ENCODE measurements at places on chromosomes 1 and 21.

- DNase-seq: no peak
These were observed 14.8 kb upstream of the S1PR1 start for GRCh38 chr1:101221945-101222429.

DNA sequence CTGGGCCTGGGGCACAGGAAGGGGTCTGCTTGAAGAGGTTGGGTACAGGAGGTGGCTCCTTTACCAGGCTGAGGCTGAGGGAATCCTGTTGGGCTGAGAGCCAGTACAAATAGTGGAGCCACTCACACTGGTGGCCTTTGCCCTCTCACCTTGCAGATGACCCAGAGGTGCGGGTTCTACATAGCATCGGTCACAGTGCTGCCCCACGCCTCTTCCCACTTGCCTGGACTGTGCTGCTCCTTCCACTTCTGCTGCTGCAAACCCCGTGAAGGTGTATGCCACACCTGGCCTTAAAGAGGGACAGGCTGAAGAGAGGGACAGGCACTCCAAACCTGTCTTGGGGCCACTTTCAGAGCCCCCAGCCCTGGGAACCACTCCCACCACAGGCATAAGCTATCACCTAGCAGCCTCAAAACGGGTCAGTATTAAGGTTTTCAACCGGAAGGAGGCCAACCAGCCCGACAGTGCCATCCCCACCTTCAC, 1.8 kb upstream of the SLC50A1 start:
- no peak for DNase-seq

- no peak for DNase-seq
These were observed 44.5 kb downstream of the MDM4 start for GRCh38 chr1:204560590-204561150.

DNA sequence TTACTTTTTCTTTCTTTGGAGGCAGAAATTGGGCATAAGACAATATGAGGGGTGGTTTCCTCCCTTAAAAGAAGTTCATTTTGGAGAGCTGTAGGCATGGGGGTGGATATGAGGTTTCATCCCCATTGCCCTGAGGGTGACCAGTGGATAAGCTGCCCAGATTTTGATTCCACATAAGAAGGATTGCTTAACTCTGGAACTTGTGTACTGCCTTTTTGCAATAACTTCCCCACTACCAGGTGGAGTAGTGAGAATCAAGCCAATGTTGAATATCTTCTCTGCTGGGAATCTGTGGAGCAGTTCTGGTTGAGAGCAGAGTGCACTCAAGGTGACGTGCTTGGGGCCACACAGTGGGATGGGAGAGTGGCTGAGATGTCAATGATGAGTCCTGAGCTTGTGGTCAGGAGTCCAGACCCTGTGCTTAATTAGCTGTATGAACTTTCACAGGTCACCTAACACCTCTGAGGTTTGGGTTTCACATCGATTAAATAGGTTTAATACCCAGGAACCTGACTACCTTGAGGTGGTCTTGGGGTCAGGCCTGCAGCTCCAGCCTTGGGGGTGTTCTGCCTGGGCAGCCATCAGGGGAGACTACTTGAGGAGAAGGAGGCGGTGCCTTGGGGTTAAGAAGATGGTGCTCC, 152.9 kb downstream of the FCRL5 start:
- DNase-seq: no peak

DNA sequence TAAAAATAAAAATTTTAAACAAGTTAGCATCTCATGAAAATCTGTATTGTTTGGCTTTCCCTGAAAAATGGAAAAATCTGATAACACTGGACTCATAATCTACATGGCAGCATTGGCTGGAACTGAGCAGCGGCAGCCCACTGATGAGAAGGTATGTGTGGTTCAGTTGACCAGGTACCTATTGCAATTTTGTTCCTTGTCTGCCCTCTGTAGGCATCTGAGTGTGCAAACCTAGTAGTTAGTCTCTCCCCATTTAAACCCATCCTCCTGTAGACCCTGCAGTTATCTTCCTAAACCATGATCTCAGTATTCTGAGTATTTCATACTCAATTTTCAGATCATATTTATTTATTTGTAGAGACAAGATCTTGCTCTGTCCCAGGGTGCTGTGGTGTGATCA, 59.4 kb upstream of the SERBP1 start:
- no peak for DNase-seq

GRCh38 chr1:231122143-231122542, 39.7 kb upstream of the TRIM67 start:
- DNase-seq: no peak

DNA sequence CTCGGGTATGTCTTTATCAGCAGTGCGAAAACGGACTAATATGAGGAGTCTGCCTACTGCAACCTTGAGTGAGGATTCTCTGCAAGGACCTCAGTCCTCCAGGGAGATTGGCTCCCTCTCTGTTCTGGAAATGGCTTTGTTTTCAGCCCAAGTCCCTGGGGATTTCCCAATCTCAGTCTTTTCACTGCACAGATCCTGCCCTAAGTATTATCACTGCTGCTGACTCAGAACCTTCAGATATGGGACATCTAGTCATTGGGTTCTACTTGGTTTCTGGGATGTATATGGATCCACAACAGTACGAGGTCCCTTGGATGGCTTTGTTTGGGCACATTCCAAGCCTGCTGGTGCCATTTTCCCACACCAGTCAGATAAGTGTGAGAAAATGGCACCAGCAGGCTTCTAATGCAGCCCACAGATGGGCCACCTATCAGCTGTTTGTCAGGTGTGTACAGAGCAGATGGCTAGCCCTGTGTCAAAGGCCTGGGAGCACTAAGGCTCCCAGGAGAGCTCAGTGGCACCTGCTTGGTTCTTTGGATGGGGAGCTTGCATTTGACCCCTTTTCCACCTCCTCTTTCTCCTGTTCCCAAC, 27.4 kb downstream of the ELF3 start:
- no peak for DNase-seq

DNA sequence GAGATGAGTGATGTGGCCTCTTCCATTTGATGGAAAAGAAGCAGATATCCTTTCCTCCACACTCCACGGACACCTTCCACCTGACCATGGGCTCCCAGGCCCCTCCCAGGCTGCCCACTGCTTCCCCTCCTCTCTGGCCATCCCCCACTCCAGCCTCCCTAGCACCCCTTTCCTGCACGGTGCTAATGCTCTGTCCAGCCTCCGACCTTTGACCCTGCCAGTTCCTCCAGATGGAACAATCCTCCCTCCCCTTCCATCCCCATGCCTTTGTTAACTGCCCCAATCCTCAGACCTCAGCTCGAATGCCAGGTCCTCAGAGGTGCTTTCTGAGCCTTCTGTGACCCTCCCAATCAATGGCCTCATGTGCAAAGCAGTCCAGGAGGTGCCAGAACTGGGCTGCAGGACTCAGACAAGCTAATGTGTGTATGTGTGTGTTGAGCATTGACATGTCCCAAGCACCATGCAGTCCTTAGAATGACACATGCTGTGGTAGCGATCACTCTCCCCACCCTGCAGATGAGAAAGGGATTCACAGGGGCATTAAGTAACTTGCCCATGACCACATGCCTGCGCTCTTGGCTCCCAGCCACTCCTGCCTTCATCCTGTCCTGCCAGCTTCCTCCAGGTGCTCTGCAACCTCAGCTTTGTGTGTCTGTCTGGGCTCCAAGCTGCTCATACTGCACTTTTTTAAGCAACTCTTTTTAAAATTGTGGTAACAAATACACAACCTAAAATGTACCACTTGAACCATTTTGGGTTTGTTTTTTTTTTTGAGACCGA, 63.5 kb upstream of the EDN2 start:
- DNase-seq: no peak

DNA sequence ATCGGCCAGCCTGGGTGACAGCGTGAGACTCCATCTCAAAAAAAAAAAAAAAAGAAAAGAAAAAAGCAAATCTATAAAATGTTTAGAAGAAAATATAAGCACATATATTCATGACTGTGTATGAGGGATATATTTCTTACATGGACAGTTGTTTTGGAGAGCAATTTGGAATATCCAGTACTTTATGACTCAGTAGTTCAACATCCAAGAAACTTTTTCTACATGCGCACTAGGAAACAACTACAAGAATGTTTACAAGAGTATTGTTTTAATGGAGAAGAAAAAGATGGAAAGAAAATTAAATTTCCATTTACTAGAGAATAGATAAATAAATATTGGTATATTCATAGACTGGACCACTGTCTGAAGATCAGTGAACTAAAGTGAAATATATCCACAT, 77.5 kb downstream of the MAST2 start:
- DNase-seq: no peak

GRCh38 chr1:44733365-44733764, 2.4 kb upstream of the RNU5D-1 start:
- DNase-seq: no peak

DNA sequence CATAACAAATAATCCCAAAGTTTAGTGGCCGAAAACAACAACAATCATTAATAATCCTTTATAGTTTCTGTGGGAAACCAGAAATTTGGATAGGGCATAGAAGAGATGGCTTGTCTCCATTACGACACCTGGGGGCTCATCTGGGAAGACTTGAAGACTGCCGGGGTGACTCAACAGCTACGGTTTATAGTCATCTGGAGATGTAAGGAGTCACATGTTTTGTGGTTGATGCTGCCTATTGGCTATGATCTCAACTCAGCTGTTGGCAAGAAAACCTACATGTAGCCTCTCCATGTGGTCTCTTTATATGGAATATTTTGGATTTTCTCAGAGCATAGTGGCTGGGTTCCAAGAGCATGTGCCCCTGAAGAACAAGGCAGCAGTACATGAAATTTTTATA, 29.3 kb upstream of the TSPAN2 start:
- no peak for DNase-seq

DNA sequence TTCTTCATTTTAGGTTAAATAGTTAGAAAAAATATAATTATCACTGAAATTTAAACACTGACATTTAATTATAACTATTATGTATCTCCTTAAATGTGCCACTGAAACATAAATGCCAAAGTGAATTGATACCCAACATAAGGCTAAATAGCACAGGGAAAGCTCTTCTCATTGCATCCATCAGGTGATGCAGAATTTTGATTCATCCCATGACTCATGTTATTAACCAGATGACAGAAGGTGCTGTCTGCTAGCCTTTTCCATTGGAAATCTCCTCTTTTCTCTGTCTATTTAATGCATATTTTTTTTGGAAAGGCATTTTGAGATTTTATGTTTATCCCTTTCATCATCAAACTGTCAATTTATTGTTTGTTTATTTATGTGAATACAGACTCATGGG, 136.8 kb downstream of the KCNK2 start:
- DNase-seq: no peak

DNA sequence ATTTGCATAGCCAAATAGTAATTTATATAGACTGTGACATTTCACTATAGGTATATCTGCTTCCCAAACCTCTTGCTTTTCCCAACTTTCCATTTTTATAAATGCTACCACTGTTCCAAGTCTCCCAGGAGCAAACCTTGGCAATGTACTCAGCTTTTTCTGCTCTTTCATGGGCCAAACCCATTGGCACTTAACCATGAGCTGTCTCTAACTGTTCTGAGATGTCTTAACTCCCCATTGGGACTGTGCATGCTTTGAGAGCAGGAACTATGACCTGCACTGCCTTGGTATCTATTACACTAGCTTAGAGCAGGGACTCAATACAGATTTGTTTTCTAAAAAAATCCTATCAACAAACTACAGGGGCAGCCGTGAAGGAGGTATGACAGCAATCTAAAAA, 22.5 kb upstream of the KHDRBS1 start:
- no peak for DNase-seq

- DNase-seq: no peak
These were observed 19.0 kb downstream of the FBXO28 start for GRCh38 chr1:224132901-224133300.

DNA sequence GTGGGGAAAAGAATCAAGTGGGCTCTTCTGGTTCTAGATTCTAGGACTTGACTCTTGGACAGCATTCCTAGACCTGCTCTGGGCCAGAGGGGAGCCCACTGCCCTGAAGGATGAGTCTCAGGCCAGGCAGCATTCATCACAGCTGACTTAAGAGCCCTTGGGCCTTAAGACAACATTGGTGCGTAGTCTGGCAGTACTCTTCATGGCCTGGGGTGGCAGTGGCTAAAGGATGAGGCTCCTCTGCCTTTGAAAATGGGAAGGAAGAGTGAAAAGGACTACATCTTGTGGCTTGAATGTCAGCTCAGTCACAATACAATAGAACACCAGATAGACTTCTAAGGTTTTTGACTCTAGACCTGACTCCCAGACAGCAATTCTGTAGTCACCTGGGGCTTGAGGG, 1415.1 kb upstream of the PRMT6 start:
- DNase-seq: no peak

GRCh38 chr1:206080026-206080820, 27.2 kb downstream of the RHEX start:
- no peak for DNase-seq

DNA sequence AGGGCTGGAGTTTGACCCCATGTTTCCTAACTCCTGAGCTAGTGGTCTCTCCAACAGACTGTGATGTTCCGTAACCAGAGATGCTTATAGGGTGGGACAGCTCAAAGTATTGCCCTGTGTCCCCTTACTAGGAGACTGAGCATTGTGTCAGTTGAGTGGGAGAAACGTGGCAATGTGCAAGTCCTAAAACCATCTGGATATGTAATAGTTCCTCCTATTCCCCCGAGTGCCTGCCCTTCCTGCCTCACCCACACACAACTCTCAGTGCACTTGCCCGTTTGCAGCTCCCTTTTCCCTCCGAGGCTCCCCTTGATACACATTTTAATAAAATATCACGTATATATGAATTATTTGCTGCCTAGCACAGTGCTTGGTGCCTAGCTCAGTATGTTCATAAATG, 3.4 kb downstream of the PIGV start:
- no peak for DNase-seq

GRCh38 chr1:119794876-119795240, 16.4 kb downstream of the REG4 start:
- DNase-seq: no peak

DNA sequence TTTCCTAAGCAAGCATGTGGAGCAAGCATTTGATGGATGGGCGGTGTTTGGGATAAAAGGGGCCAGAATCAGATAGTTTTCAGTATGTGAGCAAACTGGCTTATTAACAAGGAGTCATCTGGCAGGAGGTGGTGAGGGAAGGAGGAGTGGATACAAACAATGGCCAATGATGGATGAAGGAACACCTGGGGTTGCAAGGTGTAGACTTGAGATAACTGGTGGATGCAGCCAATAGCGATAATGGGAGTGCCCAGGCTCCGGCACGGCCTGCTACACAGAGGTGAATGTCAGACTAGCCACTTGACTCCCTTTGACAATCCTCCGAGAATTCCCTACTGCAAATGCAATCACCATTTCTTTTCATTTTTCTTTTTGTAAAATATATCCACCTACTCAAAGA, 41.7 kb downstream of the C8B start:
- no peak for DNase-seq

GRCh38 chr21:42030311-42030710, 20.2 kb upstream of the ZBTB21 start:
- no peak for DNase-seq

DNA sequence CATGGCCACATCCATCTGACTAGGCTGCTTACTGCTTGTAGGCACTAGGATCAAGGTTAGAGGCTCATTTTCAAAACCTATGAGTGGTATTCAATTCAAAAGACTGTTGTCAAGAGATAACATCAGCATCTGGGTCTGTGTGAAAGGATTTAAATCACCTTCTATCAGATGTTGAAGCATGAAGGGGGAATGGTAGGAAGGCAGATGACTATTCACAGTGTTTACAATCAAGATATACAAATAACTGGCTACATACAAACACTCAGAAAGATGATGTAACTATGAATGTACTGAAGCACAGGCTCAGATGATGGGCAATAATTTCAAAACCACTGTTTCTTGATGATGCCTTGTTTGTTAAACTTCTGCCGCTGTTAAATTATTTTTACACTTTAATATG, 249.2 kb downstream of the SLC45A1 start:
- no peak for DNase-seq
